Motor neuron (in vitro differentiated cells): ENCODE measurements at places on chromosomes 11 and 22. TPM values are rescaled to one million over a fixed set of nuclear protein-coding genes. Genes with fewer than 3 reads are reported as not detected.

The MFRP gene
- 0.05 and 0.06 TPM in 2 replicates for total RNA-seq

The ASRGL1 gene
- 25.8 and 31.6 TPM in 2 replicates for total RNA-seq

The GGTLC3 gene
- not detected in 2 replicates for total RNA-seq

The PKDREJ gene
- 0.83 and 0.84 TPM in 2 replicates for total RNA-seq

The ZBTB16 gene
- 0.27 and 0.46 TPM in 2 replicates for total RNA-seq

The MRPL21 gene
- 117 and 121 TPM in 2 replicates for total RNA-seq

The PATE4 gene
- total RNA-seq, result 0.23 and 0.25 TPM in 2 replicates

The MSANTD2 gene
- total RNA-seq, result 13.1 and 17.2 TPM in 2 replicates

The MPEG1 gene
- 0.11 and 0.21 TPM in 2 replicates for total RNA-seq

The MS4A10 gene
- 0.50 TPM in 1 of 2 replicates, not detected in the other for total RNA-seq

The IGSF22 gene
- total RNA-seq, result 0.05 and 0.50 TPM in 2 replicates

The MYO7A gene
- 2.9 and 4.0 TPM in 2 replicates for total RNA-seq

The OSM gene
- 0.34 TPM in 1 of 2 replicates, not detected in the other for total RNA-seq

The MIAT gene
- total RNA-seq, result 94.6 and 169 TPM in 2 replicates

The WT1 gene
- total RNA-seq, result 0.38 TPM in 1 of 2 replicates, not detected in the other

The ZNF214 gene
- total RNA-seq, result 9.8 and 10.4 TPM in 2 replicates

The PAX6 gene
- 2.2 and 2.7 TPM in 2 replicates for total RNA-seq

The DEFB131B gene
- not detected in 2 replicates for total RNA-seq

The LRRC4C gene
- 16.9 and 21.8 TPM in 2 replicates for total RNA-seq

The DGCR6L gene
- 55.5 and 62.4 TPM in 2 replicates for total RNA-seq

The TREH gene
- total RNA-seq, result 0.39 and 0.66 TPM in 2 replicates

The KIAA1671 gene
- 11.9 and 13.6 TPM in 2 replicates for total RNA-seq

The NDUFC2 gene
- total RNA-seq, result 261 and 278 TPM in 2 replicates

The CBLIF gene
- 0.49 TPM in 1 of 2 replicates, not detected in the other for total RNA-seq

The SMC1B gene
- total RNA-seq, result 0.07 TPM in 2 replicates
